ENCODE measurements at places on chromosomes 1 and 21.

DNA sequence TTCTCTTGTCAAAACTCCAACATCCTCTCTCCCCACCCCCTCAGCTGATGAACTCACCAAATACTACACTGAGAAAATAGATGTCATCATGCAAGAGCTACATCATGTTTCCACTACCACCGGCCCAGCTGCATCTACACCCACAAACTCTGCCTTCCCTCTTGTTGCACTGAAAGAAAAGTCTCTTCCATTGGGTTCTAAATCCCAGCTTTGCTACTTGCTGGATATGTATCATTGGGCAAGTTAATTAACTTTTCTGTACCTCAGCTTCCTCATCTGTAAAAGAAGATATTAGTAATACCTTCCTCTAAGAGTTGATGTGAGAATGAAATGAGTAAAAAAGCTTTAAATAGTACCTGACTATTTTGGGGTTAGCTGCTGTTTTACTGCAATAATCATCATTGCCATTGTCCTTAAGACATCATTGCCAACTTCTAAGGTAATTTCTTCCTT is 108.6 kb downstream of the OLFML2B start:
- DNase-seq: no peak

- DNase-seq: peak; percentile 20
Measured at GRCh38 chr1:225934711-225935110, 6.3 kb downstream of the LEFTY2 start.

DNA sequence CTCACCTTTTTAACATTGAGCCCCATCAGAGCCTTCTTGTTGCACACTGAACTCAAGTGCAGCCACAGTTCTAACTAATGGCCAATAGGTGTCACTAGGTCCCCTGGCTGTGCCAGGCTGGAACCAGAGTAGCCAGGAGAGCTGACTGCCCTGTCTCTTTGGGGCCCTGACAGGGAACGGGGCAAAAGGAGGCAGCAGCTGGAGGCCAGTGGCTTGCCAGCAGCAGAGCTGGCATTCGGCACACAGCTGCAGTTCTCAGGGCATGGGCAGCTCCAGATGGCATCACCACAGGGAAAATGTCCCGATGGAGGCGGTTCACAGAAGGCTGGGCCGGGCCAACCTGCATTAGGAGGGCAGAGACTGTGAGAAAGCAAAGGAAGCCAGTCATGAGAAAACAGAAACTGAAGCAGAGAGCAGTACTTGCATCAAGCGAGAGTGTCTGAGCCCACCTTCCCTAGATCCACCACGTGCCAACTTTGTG is 188.6 kb downstream of the FCRL5 start:
- DNase-seq: peak; percentile 30

GRCh38 chr21:44370786-44371410 is 17.5 kb downstream of the TRPM2 start:
- DNase-seq: no peak

DNA sequence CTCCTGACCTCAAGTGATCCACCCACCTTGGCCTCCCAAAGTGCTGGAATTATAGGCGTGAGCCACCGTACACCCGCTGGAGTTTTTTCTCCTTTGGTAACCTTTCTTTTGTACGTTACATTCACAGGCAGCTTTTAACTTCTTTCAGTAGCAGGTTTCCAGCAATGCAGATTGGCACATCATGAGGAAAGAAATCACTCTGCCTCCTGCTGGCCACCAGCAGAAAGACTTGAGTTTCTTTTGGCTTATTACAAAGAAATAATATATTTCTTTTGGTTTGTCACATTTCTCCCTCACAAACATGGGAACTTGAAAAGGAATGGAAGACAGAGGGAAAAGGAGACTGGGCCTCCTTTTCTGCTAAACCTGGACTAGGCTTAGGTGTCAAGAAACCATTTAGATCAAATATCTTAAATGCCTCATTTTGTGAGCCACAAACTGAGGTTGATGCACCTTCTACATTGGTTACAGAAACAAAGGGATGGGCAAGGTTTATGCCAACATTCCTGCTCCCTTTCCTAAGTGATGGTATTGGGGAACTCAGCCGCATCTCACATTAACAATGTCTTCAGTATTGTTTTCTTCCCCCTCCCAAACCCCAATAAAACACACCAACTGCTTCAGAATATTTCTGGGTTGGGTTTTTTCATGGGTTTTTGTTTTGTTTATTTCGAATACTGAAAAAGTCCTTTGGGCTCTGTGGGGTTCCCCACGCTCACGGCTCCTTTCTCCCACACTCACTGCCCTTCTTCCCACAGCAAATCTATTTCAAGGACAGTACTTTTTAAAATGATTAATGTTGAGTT is 7.7 kb downstream of the ENSA start:
- DNase-seq: peak; percentile 53

DNA sequence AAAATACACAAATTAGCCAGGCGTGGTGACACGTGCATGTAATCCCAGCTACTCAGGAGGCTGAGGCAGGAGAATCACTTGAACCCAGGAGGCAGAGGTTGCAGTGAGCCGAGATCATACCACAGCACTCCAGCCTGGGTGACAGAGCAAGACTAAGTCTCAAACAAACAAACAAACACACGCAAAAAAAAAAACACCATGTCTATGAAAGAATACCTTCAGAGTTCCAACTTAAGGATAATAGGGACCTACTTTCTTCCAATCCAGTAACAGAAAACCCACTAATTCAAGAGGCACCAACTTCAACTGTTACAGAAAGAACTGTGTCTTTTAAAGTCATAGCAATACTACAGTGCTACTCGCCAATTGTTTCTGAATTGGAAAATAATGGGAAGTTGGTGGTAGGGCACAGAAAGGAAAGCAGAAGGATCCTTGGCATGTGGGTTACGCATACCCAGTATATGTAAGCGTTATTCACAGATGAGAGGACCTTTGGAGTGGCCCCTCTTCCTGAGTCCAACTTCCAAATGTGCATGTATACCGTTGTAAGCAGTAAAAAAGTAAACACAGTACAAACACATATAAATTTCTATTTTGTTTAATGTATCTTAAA is 87.0 kb downstream of the ACBD6 start:
- DNase-seq: no peak

GRCh38 chr1:35555601-35556477 is 1.4 kb downstream of the KIAA0319L start:
- peak; percentile 66 for DNase-seq

DNA sequence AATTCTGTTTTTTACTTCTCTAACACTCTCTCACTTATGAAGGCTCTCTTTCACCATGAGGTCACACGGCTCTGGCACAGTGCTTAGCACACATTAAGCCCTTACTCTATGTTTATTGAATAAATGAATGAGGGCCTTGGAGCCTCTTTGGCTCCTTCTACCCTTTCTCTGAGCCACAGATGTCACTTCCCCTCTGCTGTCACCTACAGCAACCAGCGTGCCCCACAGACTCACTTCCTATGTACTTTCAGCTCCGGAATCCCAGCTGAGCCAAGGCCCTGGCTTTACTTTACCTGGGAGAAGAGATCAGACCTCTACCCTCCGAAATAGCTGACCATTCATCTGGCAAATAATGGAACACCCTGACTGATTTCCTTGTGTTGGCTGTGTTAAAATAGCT is 53.7 kb upstream of the HMCN1 start:
- no peak for DNase-seq

- DNase-seq: no peak
Measured at GRCh38 chr1:108551137-108551862, 8.6 kb upstream of the EEIG2 start.

DNA sequence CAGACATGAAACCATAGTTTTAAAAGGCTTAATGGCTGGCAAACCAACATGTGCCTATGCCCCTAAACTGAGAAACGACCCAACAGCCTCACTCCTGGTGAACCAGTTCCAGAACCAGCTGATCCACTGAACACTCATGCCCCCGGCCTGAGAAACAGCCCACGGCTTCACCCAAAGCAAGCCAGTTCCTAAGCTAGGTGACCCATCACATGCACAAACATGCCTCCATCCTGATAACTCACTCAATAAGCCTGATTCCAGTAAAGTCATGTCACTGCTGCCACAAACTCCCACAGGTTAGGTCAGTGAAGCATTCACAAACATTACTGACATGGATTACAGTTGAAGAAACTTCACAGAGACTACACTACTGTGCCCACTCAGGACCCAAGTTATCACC is 161.6 kb downstream of the USH2A start:
- no peak for DNase-seq

DNA sequence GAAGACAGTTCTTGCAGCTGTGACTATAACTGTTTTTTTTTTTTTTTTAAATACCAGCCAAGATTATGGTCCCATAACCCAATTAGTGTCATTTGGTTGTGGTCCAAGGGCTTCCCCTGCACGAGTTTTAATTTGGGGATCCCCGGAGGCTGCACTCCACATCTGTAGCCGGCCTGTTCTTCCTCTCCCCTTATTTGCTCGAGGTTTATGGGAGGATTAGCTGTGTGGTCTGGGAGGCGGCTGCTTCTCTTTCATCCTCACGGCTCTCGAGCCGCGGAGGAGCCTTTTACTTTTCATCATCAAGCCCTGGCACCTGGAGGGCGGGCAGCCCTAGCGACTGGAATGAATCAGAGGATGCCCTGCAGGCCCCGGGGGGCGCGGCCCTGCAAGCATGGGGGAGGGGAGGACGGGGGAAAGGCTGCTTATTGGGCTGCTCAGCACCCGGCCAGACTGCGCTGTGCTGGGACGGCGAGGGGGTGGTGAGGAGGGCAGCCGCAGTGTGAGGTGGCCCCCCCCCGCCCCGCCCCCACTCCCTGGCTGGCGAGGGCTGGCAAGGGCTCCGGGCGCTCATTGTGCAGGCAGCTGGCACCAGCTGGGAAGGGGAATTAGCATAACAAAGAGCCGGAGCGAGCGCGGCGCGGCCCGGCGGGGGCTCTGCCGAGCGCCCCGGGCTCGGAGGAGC is 18.5 kb downstream of the SERTAD4 start:
- DNase-seq: peak; percentile 92

DNA sequence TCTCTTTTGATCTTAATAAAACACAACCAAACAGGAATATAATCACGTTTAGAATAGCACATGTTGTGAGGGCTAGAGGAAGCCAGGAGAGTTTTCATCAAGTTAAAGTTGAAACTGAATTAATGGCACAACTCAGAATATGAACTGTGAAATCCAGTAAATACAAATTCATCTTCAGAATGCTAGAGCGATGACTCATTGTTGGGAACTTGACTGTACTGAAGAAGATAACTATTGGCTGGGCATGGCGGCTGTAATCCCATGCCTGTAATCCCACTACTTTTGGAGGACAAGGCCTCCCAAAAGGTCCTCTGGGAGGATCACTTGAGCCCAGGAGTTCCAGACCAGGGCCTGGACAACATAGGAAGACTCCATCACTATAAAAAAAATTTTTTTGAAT is 8.8 kb downstream of the SYF2 start:
- DNase-seq: no peak

- DNase-seq: peak; percentile 45
Measured at GRCh38 chr21:37435120-37435519, 68.5 kb downstream of the DYRK1A start.

GRCh38 chr21:39874206-39874605 is 7.0 kb downstream of the PCP4 start:
- DNase-seq: no peak

GRCh38 chr21:31042080-31042464 is 3.8 kb upstream of the KRTAP19-8 start:
- no peak for DNase-seq

- no peak for DNase-seq
Measured at GRCh38 chr21:46413365-46413696, 45.4 kb upstream of the DIP2A start.

DNA sequence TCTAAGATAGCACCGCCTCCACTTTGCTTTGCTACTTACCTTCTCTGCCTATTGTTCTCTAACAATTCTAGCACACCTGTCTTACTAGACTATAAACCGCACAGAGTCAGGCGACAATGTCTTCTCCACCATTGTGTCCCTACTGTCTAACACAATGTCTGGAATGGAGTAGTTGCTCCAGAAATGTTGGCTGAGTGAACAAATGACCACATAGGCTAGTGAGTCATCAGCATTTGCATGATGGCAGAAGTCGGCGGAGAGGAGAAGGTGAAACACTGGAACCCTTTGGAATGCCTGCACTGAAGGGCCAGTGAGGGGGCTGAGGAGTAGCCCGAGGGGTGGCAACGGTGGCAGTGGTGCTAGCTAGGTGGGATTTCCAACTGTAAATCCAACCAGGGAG is 14.0 kb upstream of the PABPC4 start:
- DNase-seq: peak; percentile 68

DNA sequence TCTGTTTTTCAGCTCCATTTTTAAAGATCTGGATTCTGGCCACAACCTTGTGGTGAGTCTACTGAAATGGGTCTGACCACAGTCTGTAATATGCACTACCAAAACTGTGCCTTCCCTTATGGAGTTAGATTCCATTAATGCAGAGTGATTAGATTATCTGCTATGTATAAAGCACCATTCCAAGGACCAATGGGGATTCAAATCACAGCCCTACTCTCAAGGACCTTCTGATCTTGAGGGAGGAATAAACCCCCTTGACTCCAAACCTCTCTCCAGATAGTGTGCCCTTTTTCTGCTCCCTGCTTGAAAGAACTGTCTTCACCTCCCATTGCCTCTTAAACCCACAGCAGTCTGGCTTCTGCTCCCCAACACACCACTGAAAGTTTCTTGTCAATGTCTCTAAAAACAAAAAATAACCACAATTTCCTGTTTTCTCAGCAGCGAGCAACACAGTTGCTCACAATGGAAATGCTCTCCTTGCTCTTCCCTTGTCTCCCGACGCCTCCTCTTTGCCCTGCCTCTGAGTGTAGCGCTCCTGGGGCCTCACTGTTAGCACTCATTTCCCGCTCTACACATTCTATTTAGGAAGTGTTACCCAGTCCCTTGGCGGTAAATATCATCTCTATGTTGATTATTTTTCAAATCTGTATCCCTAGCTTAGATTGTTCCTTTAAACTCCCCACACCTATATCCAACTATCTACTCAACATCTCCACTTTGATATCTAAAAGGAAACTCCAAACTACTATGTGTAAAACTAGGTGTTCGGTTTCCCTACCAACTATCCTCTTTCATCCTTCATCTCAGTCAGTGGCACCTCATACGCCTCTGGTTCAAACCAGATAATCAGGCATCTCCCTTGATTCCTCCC is 13.6 kb downstream of the PCNX2 start:
- peak; percentile 72 for DNase-seq

- DNase-seq: no peak
Measured at GRCh38 chr1:86811142-86811924, 102.6 kb downstream of the SELENOF start.

GRCh38 chr1:238832106-238832505 is 554.3 kb upstream of the CHRM3 start:
- no peak for DNase-seq

- DNase-seq: no peak
Measured at GRCh38 chr21:35397781-35398180, 348.7 kb upstream of the RUNX1 start.

GRCh38 chr1:198678901-198679329 is 40.1 kb downstream of the PTPRC start:
- DNase-seq: no peak

DNA sequence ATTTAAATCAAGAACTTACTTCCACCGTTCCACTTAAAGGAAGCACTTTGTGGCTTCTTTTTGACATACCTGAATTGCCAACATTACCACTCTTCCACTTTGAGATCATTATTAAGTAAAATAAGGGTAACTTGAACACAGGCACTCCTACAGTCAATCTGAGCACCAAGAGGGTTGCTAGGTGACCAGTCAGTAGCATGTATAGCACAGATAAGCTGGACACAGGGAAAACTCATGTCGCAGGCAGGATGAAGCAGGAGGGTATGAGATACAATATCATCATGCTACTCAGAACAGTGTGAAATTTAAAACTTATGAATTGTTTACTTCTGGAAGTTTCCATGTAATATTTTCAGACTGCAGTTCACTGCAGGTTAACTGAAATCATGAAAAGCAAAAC is 47.0 kb upstream of the RAP1GAP start:
- DNase-seq: no peak
